Activated CD4-positive, alpha-beta memory T cell treated with anti-CD3 and anti-CD28 coated beads, Interleukin-2, amount 10 ng/mL, durations not matched to agents 7 days and 5 days (primary cell): ENCODE measurements at places on chromosomes 16 and 17. TPM values are rescaled to one million over a fixed set of nuclear protein-coding genes. Genes with fewer than 3 reads are reported as not detected.

Gene FBXW10
- total RNA-seq: not detected

Gene MT1B
- total RNA-seq: not detected

Gene ARHGDIA
- total RNA-seq: 661 TPM

Gene KDM6B
- total RNA-seq: 20.9 TPM

Gene EVI2A
- 109 TPM for total RNA-seq

Gene SUZ12
- total RNA-seq: 60.1 TPM

Gene SCGB1C2
- not detected for total RNA-seq

Gene SLC47A1
- 0.45 TPM for total RNA-seq

Gene ABI3
- 48.2 TPM for total RNA-seq

Gene KRTAP2-3
- not detected for total RNA-seq

Gene KRTAP3-1
- total RNA-seq: not detected

Gene AURKB
- total RNA-seq: 160 TPM

Gene NPIPA2
- 0.68 TPM for total RNA-seq

Gene CLDN7
- total RNA-seq: 0.80 TPM

Gene DPEP1
- total RNA-seq: not detected
